Prostate gland (tissue), 2 donors: ENCODE measurements at places on chromosomes 1 and 21.

DNA sequence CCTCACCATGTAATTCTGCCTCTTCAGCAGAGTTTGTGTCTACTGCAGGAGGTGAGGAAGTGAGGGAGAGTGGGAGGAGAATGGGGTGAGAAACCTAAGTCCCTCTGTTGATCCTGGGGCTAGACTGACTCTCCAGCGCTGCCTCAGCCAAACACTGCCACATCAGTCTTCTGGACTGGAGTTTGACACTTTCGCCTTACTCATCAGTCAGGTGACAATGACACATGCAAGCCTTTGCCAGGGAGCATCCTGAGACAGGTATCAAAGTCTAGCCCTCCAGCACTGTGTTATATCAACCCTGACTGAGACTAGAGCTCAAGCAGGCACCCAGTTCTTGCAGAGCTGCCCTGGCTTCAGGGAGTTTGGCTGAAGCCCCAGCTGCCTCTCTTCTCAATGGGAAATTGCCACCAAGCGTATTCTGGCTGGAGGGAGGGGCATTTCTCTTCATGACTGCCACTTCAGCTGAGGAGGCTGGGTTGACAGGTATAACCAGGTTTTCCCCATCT lies 33.3 kb upstream of the SUCO start:
- DNase-seq: peak; percentile 20

GRCh38 chr1:39508857-39509305 lies 17.4 kb downstream of the BMP8A start:
- no peak for DNase-seq

DNA sequence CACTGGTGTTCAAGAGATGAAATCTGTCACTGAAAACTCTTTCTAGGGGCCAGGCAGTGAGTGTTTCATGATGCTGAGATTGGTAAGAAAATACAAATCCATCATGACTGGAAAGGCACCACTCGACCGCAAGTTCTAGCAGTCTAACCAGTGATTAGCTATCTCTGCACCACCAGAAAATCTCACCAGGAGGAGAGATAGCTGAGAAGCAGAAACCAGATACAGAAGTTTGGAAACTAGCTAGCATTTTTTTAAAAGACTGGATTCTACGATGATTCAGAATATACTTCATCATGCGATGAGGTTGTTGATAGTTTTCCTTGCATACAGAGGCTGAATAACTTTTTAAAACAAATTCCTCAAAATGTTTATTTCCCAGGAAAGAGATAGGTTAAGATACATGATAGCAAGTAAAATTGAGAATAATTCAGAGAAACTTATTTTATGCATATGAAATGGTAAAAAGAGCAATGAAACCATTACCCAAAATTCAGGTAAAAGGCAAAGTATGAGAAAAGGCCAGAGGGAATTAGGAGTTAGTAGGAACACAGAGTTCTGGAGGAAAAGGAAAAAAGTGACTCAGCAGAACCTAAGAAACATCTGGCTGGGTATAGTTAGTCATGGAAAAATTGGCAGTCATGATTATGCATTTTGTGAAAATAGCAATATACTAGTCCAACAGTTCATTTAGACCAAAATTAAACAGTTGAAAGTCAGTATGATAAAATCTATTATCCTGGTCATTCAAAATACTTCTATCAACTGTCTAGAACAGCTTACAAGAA lies 3.3 kb upstream of the F3 start:
- no peak for DNase-seq

DNA sequence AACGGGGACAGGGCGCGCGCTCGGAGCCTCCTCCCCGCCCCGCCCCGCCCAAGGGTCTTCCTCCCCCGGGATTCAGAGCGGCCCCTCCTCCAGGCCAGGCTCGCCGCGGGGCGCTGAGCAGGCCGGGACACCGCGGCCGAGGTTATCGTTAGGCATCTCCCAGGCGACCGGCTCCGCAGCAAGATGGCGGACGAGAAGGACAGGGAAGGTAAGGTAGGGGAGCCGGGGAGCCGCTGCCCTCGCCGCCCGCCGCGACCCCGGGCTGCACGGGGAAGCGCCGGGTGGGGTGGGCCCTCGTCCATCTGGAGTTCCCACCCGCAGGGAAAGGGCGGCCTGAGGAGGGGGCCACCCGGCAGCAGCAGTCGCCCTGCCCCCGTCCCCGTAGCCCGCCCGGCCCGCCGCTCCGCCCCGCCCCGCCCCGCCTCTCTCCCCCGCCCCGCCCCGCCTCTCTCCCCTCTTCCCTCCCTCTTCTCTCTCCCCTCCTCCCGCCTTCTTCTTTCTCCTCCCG lies 105.9 kb upstream of the HNRNPU start:
- no peak for DNase-seq

DNA sequence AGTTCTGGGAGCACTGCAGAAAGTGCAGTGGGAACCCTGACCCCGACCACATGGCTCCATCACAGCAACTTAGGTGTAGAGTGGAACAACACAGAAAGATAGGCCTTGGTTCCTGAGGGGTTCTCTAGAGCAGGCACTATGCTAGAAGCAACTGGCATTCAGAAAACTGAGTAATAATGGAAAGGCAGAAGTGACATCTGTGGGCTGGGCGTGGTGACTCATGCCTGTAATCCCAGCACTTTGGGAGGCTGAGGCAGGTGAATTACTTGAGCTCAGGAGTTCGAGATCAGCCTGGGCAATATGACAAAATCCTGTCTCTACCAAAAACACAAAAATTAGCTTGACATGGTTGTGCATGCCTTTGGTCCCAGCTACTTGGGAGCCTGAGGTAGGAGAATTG lies 5.3 kb downstream of the MRPS15 start:
- no peak for DNase-seq

DNA sequence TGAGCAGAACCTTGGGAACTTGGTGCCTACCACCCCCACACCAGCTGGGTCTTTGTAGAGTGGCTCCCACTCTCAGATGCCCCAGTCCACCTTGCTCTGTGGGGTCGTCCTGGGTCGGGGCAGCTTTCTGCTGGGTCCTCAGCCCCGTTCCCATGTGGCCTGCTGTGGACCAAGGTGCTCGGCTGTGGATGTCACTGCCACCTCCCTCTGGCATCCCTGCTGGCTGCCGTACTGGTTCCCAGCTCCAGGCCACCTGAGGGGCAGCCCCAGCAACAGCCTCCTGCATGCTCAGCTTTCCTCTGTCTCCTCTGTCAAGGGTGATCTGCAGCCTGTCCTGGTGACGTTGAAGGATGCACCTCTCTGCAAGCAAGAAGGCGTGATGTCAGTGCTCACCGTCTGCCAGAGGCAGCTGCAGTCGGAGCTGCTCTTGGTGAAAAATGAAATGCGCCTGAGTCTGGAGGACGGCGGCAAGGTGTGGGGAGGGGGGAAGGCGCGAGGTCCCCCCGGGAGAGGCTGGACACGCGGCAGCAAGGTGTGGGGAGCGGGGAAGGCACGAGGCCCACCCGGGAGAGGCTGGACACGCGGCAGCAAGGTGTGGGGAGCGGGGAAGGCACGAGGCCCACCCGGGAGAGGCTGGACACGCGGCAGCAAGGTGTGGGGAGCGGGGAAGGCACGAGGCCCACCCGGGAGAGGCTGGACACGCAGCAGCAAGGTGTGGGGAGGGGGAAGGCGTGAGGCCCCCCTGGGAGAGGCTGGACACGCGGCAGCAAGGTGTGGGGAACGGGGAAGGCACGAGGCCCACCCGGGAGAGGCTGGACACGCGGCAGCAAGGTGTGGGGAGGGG lies 45.9 kb upstream of the DIP2A start:
- DNase-seq: no peak

DNA sequence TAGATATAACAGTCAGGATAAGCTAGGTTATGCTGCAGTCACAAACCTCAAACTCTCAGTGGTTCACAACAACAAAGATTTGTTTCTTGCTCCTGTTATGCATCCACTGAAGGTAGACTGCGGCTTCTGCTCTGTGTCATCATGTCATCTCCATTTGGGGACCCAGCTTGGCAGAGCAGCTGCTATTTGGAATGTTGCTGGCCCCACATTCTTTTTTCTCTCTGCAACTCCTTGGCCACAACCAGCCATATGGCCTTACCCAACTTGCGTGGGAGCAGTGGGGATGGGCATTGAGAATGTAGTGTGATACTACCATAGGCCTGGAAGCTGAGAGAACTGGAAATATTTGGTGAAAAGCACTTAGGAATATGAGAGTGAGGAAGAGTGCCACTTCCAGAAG lies 26.4 kb downstream of the AGO4 start:
- DNase-seq: no peak

- no peak for DNase-seq
Observed at GRCh38 chr1:151908228-151908691, 1.1 kb downstream of the THEM4 start.

DNA sequence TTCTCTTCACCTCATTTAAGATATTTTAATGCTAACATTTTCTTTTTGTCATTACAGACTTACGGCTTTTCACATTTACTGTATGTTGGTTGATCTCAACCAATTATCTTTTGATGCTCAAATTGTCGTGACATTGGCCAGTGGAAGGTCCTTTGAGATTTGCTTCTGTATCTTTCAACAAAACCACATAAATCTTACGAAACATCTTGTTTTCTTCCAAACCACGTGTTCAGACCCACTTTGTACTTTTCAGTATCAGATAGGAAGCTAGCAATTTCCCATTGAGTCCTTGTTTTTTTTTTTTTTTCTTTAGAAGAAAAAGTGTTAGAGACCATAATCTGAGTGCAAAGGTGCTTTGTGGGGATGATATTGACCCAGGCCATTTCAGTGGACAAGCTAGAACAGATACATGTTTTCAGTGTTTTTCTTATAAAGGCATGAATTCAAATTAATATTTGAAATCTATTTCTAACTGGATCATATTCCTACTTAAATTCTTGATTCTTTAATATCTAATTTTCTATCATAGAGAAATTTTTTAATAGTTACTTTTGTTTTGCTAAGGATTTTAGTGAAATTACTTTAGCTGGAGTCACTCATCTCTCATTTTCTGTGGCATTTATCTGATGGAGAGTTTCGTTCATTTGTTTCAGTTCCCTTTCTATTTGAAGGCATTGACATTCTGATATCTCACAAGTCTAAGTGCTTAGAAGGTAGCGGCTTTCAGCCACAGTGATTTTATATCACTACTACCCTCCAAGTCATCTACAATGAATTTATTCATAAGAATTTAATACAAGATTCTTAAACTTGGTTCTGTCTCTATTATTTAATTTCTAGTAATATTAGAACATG lies 26.7 kb downstream of the ATG4C start:
- DNase-seq: no peak

DNA sequence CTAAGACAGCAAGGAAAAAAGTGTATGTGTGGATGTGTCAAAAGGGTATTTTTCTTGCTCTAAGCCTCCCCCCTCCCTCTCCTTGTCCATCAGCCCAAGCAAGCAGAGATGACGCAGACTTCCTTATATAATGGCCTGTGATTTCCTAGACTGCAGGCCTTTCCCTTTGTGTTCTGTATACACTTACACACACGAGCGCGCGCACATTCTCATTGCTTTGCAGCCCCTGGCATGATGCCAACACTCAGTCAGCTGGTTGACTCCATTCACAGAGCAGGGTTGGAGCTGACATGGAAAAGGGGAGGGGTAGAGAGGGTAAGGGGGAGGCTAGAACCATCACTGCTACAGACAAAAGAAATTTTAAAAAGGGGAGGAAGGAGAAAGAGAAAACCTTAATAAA lies 41.8 kb downstream of the GATAD2B start:
- peak; percentile 78 for DNase-seq

- DNase-seq: no peak
Observed at GRCh38 chr1:69103213-69103612, 464.5 kb upstream of the LRRC7 start.

DNA sequence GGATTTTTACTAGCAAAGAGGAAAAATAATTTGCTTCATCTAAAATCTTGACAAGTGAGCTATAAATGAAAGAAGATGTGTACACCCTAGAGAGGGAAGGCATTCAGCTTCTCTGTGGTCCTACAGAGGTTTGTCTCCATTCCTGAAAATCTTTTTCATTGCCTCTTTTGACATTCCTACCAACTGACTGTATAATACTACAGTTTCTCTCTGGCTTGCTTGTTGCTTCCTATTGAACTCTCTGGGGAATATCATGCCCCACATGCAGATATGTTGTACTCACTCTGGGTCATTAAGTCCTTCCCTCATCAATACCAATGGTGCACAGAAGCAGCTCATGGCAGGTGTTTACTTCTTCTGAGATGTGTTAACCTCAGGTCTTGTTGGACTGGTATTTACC lies 371.2 kb upstream of the PLXNA2 start:
- DNase-seq: no peak

- DNase-seq: no peak
Observed at GRCh38 chr1:183125279-183125999, 60.6 kb upstream of the LAMC2 start.

DNA sequence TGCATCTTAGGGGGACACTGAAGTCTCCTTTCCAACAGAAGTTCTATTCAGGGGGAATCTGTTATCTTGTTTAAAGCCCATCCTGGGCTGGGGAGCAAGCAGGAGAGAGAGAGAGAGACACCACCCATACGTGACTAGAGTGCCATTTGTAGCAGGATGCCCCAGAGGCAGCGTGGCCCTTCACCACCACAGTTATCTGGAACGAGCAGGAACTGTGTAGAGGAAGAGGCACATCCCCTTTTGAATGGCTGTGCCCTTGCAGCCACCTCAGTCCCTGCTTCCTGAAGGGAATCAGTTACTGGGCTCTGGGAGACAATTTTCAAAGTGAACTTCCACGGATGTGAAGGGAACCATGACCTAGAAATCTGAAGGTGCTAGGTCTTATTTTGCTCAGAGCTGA lies 19.4 kb upstream of the LAMTOR5 start:
- DNase-seq: no peak

DNA sequence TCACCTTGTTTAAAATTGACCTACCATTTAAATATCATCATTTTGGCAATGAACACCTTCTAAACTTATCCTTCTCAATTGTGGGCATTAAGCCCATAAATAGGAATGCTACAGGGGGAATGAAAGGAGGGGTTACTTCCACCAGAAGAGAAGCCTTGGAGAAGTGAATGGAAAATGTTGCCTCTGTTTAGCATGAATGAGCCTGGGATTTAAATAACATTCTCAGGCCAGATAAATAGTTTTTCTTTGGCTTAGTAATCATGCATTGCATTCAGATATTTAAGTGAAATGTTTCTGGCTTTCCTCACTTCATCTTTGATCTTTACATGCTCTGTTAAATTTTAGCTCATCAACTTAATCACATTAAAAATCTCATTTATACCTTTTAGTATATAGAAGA lies 284.3 kb upstream of the FMN2 start:
- DNase-seq: no peak

DNA sequence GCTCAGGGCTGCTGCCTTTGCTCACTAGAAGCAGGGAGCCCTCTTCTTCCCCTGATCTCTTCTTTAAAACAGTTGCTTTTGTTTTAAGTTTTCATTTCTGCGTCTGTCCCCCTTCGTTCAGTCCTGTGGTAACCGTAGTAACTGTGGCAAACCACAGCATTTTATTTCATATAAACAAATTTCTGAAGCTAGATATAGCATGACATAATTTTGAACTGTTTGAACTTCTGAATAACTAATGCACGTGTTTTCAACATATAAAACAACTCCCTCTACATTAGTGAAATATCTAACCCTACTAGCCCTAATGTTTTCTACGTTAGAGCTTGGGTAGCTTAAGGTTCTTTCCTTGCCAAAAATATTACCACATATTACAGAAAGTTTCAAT lies 104.6 kb downstream of the DISP1 start:
- DNase-seq: no peak

- no peak for DNase-seq
Observed at GRCh38 chr1:57319165-57319564, 104.7 kb downstream of the DAB1 start.

GRCh38 chr1:66725885-66726665 lies 26.2 kb upstream of the DYNLT5 start:
- DNase-seq: peak; percentile 37

- no peak for DNase-seq
Observed at GRCh38 chr1:116879478-116880133, 30.1 kb upstream of the PTGFRN start.
